ENCODE measurements at places on chromosomes 5 and 9.

DNA sequence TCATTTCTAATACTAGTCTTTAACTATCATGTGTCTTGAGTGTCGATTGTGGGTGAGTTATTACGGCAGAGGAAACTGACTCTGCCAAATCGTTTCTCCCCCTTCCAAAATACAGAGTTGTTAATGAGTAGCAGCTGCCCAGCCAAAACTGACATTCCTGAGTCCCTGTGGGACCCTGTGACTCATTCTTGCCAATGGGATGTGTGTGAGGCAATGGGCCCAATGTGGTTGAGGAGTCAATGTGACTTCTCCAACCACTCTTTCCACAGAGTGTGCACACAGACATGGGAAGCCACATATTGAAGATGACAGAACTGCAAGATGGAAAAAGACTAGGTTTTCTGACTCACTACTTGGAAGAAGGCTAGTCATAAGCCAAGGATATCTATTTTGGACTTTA, 434.7 kb downstream of the DTWD2 start:
- DNase-seq: no peak

- peak; percentile 19 for DNase-seq
Measured at GRCh38 chr9:115883467-115884329, 269.9 kb upstream of the PAPPA start.

GRCh38 chr9:79884546-79884945, 312.8 kb downstream of the TLE4 start:
- DNase-seq: no peak

DNA sequence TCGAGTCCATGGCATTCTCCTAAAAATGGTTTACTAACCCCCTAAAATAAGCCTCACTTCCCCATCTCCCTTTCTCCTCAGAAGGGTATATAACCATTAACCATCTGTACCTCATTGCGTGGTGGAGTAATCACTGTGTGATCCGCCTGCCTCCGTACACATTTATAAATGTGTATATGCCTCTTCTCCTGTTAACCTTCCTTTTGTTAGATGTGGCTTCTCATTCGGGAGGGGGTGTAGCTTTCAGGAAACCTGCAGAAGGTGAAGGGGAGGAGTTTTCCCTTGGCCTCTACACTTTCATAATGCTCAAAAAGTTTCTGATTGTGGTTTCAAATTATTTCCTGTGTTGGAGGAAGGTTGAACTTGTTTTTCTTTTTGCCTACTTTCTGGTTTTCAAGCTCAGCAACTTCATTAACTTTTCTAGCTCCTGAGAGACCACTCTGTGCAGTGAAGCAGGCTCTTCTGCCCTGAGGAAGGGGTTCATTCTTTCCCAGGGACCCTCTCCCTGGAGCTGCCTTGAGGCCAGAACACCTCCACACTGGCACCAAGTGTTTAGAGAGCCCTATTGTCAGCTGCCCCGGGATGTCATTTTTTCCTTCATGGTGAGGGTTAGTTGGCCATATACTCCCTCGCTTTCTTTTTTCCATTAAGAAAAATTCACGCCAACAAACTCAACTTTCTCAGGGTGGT, 46.9 kb downstream of the RASGRF2 start:
- no peak for DNase-seq

GRCh38 chr9:129568560-129569501, 52.1 kb downstream of the C9orf50 start:
- DNase-seq: no peak

- no peak for DNase-seq
Measured at GRCh38 chr5:52743970-52744369, 43.7 kb upstream of the ITGA1 start.
